ENCODE measurements at places on chromosomes 4 and X. TPM values are rescaled to one million over a fixed set of nuclear protein-coding genes. Genes with fewer than 3 reads are reported as not detected.

GRCh38 chrX:134570899-134571298, 87.4 kb downstream of the PLAC1 start:
- no peak for DNase-seq

DNA sequence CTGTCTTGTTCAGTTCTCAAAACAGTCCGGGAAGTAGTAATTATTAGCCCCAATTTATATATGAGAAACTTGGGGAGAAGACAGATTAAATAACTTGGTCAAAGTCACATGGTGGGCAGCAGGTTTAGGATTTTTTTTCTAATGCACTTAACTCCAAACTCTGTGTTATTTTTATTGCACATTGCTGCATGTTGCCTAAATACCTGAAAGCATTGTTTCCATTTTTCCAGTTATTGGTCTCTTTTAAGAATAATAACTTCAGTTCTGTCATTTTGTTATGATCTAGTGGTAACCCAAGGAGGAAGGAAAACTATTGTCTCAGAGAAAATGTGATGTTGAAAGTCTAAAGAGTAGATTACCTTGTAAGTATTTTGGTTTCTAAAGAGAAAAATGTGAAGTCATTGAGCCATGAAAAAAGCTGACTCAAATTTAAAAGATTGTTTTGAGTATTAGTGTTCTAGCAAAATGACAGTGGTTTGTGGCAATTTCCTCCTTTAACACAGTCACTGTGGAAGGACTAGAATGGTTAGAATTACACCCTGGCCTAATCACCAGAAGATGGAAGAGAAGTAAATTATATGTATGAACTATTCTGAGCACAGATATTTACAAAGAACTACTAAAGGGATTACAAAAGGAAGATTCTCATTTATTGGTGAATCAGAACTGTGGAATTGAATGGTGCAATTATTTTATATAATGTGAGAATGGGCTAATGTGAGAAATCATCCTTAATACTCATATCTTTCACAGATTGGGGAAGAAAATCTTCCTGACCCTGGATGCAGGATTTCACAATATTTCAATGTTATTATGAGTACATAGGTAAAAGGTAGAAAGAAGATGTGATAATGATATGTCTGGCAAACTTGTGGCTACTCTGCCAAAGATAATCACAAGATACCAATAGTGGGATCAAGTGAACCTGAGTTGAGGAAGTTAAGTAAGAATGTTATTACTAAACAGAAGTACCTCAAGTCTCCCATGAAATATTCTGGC, 21.7 kb upstream of the CXCL8 start:
- DNase-seq = no peak

DNA sequence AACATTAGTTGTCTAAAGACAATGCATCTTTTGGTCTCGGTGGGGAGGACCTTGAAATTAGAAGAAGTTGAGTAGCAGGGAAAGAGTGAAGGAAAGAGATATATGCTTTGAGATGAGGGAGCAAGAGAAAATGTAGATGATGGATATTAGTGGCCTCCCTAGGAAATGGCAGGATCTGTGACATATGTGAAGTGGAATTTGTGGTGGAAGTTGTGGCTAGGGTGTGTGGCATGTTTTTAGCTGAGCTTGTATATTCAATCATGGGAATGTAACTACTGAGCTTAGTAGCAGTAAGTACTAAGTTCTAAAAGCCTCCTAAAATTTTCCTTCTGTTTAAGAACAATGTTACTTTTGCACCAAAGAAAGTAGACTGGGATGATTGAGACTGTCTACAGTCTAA, 382.8 kb upstream of the CTSO start:
- DNase-seq = no peak

Gene AFF1
- 81.3 TPM for total RNA-seq

- DNase-seq = no peak
Observed at GRCh38 chrX:14927401-14927800, 54.2 kb downstream of the MOSPD2 start.

Gene TRIM2
- total RNA-seq = 3.9 TPM

- DNase-seq = no peak
Observed at GRCh38 chrX:64182208-64182607, 23.3 kb downstream of the AMER1 start.

Gene PAGE4
- total RNA-seq = not detected

DNA sequence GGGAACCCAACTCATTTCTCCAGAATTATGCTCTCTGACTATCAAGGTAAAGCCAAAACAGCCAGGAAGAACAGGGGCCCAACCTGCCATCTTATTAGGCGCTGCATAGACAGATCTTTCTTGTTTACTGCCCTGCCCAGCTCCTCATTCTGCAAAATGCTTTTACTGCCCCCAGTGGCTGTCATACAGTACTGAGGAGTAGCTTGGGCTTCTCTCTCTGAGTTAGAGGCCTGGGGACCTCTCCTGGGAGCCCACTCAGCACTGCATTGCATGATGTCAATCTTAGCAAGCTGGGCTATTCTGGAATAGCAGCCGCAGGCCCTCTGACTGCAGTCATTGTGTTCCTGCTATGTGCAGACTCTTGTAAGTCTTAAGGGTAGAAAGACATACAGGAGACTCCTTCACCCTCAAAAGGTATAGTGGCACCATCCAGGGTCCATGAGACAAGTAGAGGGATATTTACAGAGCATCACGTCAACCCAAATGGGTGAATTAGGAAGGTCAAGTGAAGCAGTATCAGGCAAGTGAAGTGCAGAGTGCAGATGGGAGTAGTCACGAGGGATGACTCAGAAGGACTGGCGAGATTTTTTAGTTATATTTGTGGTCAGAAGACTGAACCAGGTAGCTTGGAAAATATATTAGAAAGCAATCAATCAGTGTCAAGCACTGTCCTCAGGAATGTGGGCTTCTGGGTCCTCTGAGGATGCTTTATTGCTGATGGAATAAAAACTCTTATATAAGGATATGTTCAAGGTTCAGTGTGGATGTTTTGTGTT, 294.1 kb upstream of the SFRP2 start:
- no peak for DNase-seq

Gene MAML3
- total RNA-seq = 3.3 TPM

- no peak for DNase-seq
Observed at GRCh38 chr4:153148791-153149190, 55.5 kb upstream of the TRIM2 start.

- DNase-seq = no peak
Observed at GRCh38 chr4:122833999-122834398, 7.4 kb downstream of the FGF2 start.

Gene MTTP
- 0.51 TPM for total RNA-seq

DNA sequence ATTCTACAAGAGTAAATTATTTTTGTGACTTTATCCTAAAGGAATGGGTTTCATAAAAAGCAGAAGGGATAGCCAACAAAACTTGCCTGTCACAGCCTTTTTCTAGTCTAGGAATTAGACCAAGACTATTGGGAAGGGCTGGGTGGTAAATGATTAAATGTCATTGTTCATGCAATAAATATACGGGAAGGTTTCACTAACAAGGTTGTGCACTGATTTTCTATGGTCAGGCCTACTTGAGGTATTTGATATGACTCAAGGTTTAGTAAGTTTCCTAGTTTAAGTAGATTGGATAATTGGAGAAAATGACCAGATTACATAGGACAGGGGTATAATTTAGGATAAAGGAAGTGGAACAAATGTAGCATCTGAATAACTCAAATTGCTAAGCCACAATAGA, 249.1 kb upstream of the BMP3 start:
- DNase-seq = no peak

DNA sequence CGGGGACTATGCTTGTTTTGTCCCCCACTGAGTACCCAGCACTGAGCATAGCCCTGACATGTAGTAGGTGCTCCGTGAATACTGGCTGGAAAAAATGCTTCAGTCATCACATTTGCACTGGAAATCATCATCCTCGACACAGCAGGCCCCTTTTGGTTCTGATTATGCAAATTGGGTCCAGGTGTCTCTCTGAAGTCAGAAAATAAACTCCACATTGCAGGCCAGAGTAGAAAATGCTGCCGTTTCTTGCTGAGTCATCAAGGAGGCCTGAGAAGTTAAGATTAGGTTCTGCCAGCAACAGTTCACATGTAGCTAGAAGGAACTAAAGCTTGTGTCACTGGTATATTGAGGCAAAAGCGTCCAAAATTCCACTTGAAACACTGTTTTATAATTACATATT, 15.0 kb upstream of the STK32B start:
- no peak for DNase-seq

GRCh38 chr4:76210452-76210851, 3.2 kb downstream of the SCARB2 start:
- DNase-seq = no peak

DNA sequence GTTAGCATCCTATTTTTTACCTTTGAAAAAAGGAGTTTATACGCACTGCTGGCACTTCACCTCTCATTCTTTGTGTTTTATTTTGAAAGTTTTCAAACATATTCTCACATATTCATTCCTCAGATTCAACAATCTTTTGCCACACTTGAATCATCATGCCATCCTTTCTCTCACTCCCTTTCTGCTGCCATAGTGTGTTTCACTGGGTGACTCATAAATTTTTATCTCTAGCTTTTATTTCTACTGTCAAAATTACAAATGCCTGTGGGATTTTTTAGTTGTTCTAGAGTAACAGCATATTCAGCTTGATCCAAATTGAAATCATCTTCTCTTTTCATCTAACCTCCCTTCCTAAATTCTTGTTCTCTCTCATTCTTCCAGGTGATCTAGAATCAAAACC, 28.0 kb downstream of the MFSD8 start:
- DNase-seq = no peak

Gene MID1
- 0.24 TPM for total RNA-seq

Gene PNCK
- total RNA-seq = not detected

Gene TBC1D9
- total RNA-seq = not detected

Gene CACNA1F
- total RNA-seq = 0.59 TPM

GRCh38 chrX:15382813-15383212, 1.4 kb downstream of the VEGFD start:
- no peak for DNase-seq

Gene SHOX
- total RNA-seq = not detected

Gene XG
- not detected for total RNA-seq

Gene SATL1
- total RNA-seq = not detected

GRCh38 chr4:41144040-41144379, 70.3 kb downstream of the APBB2 start:
- DNase-seq = no peak

DNA sequence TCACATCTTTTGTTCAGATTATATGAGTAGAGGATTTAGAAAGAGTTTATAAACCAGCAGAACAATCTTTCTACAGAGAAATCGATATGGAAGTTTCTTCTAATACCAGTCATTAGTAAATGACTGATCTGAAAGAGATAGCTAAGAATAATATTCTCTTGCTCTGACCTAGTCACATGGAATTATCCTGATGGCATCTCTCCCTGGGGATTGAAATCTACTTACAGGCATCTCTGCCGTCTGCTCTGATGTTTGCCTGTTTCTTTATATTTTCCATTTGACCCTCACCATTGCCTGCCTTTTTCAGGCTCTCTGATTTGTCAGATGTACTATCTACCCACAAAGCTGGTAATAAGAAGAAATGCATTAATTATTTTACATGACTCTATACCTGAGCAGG, 1157.3 kb downstream of the PCDH7 start:
- DNase-seq = no peak

Gene SFRP2
- not detected for total RNA-seq

GRCh38 chr4:47669946-47670345, 167.9 kb downstream of the CORIN start:
- no peak for DNase-seq

GRCh38 chrX:124506066-124506465, 159.7 kb downstream of the SH2D1A start:
- DNase-seq = no peak

Gene MSMO1
- 37.9 TPM for total RNA-seq

Gene EOLA1
- 63.6 TPM for total RNA-seq

Gene GAGE13
- not detected for total RNA-seq

All from naive thymus-derived CD4-positive, alpha-beta T cell (primary cell).